ENCODE measurements at places on chromosomes 1 and 21.
A peak's percentile ranks its signal among the peaks of the same experiment; 100 is the strongest.

DNA sequence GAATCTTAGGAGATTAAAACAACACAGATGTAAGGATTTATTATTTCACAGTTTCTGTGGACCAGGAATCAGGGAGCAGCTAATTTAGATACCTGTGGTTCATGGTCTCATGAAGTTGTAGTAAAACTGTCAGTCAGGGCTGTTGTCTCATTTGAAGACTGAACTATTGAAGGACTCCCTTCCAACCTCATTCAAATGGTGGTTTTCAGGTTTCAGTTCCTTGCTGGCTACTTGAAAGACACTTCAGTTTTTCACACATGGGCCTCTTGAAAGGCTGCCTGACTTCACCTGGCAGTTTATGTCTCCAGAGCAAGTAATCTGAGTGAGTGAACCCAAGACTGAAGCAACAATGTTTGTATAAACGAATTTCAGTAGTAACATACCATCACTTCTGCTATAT, 915.9 kb downstream of the PLA2G4A start:
- no peak for DNase-seq

- DNase-seq = no peak
Measured at GRCh38 chr1:6592865-6593593, 9.6 kb downstream of the KLHL21 start.

GRCh38 chr21:26844258-26845065, 747 bp downstream of the ADAMTS1 start:
- DNase-seq = no peak

GRCh38 chr1:92486251-92487077, at the start of gene GFI1:
GFI1 (minus strand) TSS chr1:92486925; CDS start chr1:92483487, 3,438 bp downstream.
- peak; percentile 71 for DNase-seq

GRCh38 chr1:115706587-115707425, 61.7 kb downstream of the CASQ2 start:
- no peak for DNase-seq

DNA sequence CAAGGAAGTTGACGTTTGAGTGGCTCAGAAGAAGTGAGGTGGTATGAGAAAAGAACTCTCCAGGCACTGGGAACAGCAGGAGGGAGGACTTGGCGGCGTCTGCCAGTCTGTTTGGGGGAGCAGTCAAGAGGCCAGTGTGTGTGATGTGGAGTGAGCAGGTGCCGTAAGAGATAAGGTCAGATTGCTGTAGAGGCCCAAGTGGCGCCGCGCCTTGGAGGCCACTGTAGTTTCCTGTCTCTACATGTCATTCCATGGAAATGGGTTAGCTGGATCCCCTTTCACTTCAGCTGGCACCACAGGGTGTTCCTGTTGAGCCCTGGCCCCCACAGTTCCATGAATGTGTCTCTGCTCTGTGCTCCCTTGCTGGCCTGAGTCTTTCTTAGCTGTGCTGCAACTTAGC, 35.5 kb upstream of the PTPRF start:
- DNase-seq = no peak

- no peak for DNase-seq
Measured at GRCh38 chr1:51926171-51926812, 47.8 kb upstream of the NRDC start.

GRCh38 chr1:156741481-156741983, 644 bp upstream of the MRPL24 start:
- no peak for DNase-seq

GRCh38 chr1:160400646-160401486, 502 bp downstream of the VANGL2 start:
- no peak for DNase-seq

GRCh38 chr1:168623003-168623828, 46.8 kb downstream of the XCL1 start:
- no peak for DNase-seq

- no peak for DNase-seq
Measured at GRCh38 chr1:81505831-81506230, 294.9 kb upstream of the ADGRL2 start.

GRCh38 chr1:215878843-215879242, 311.7 kb downstream of the KCTD3 start:
- no peak for DNase-seq

DNA sequence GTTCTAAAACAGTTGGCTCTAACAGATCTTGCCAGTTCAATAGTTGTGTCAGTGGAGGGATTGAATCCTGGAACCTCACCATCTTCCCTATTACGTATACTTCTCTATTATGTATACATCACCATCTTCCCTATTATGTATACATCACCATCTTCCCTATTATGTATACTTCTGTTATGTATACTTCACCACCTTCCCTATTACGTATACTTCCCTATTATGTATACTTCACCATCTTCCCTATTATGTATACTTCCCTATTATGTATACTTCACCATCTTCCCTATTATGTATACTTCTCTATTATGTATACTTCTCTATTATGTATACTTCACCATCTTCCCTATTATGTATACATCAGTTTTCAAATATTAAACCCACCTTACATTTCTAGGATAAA, 34.4 kb upstream of the HP1BP3 start:
- no peak for DNase-seq

GRCh38 chr1:191575180-191575579, 583.1 kb upstream of the RGS18 start:
- no peak for DNase-seq

DNA sequence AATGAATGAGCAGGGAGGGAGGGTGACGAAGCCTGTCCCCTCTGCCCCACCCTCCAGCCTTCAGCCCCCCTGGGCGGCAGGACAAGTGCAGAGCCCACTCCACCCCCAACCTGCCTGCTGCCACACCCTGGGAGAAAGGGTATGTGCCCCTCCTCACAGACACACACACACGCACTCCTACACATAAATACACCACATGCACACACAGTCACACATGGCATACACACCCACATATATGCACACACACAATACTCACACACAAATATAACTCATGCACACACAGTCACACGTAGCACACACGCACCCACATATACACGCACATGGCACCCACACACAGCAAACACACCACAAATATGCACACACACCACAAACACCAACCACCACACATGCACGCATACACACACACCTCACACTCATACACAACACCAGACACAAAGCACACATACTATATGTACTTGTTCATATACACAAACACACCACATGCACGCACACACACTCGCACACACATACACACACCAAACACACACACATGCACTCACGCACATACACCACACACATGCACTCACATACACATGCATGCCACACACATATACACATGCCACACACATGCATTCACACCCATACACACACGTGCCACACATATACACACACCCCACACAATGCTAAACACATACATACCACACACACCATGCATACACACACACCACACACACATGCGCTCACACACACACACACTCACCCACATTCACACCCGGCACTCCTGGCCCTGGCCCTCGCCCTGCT, 16.4 kb downstream of the ITGB2 start:
- no peak for DNase-seq

GRCh38 chr1:199269241-199269640, 630.4 kb downstream of the PTPRC start:
- no peak for DNase-seq

DNA sequence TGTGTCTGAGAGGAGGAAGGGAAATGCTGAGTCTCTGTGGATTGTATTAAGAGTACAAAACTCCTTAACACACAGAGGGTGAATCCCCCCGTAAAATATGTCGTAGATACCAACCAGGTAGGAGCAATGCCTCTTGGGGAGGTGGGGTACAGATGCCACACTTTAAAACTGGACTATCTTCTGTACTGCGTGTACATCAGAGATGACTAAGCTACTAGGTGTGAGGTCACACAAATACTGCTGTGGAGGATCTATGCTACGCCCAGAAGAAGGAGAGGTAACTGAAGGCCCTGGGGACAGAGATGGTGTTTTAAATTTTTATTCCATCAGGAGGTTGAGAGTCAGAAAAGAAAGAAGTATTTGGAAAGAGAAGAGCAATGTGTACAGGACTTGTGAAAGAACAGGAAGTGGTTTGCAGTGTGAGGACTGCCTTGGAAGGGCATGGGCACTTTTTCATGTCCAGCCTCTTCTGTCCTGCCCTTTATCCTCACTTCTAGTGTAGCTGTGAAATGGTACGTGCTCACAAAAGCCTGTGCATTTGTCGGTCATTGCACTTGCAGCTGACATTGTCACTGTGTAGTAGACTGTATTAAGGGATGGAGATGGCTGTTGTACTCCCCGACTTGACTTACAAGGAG, 287.8 kb upstream of the CHRM3 start:
- no peak for DNase-seq

- no peak for DNase-seq
Measured at GRCh38 chr1:248849637-248850036, 9.2 kb downstream of the ZNF692 start.

DNA sequence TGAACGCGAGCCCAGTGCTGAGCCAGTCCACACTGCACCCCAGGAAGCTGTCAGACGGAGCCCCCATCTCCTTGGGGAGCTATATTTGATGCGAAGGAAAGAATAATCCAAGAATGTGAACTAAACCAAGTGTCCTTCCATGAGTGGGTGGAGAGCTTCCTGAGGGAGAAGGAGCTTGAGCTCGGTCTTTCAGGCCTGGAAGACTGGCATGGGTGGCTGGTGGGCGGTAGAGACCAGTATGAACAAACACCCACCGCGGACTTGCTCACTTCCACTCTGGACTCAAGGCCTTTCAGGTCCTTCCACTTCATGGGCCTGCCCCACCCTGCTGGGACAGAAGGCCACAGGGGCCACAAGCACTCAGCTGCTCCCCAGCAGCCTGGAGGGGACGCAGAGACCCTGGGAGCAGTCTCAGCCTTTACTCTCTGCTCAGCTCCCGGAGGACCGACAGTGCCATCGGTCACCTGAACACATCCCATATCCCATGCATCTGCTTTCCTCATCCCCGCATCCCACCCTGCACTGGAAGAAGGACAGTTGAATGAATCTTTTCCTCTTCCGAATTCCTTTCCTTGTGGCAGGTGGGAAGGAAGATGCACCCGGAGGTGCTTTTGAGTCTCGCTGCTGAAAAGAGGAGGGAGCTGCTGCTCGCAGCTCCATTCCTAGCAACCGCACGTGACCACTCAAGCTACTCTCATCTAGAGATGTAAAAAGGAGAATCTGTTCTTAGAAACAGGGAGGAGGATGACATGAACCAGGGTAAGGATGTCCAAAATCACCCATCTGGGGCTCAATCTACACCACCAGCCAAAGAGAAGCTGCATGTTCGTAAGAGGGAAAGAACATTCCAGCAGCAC, 92.3 kb downstream of the PGBD5 start:
- DNase-seq = no peak

DNA sequence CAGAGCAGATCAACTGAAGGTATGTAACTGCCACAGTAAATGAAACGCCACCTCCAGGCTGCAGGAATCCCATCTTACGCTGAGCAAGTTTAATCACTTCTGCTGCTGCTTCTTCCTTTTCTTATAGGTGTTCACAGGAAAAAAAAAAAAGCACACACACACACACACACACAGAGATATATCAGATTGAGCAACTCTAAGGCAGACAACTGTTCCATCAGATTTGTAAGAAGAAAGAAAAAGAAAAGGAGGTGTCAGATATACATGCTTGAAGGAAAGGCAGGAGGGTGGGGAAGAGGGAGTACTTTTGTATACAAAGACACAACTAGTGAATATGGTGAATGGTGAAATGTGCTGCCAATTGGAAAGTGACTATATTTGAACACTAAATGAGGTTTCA, 28.6 kb downstream of the DSTYK start:
- DNase-seq = no peak

DNA sequence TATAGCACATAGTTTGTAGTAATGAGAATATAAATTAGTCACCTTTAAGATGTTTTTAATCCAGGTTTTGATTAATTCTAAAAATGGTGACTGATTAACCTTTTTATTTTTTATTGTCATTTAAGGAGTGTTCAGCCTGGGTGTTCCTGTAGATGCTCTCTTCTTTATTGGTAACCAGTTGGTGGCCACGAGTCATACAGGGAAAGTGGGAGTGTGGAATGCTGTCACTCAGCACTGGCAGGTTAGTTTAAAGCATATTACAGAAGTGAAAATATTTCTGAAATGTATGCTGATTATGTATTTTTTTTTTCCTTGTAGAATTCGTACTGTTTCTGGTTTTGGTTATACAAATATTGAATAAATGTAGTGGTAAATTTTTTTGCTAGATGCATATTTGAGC, 28.1 kb downstream of the KCTD3 start:
- DNase-seq = no peak

- no peak for DNase-seq
Measured at GRCh38 chr1:241130881-241131280, 226.1 kb downstream of the RGS7 start.

GRCh38 chr1:221869779-221870178, 127.9 kb upstream of the DUSP10 start:
- DNase-seq = no peak

GRCh38 chr21:14718951-14719350, 172.8 kb upstream of the SAMSN1 start:
- no peak for DNase-seq

- DNase-seq = no peak
Measured at GRCh38 chr1:228830954-228831481, 95.7 kb downstream of the RHOU start.

DNA sequence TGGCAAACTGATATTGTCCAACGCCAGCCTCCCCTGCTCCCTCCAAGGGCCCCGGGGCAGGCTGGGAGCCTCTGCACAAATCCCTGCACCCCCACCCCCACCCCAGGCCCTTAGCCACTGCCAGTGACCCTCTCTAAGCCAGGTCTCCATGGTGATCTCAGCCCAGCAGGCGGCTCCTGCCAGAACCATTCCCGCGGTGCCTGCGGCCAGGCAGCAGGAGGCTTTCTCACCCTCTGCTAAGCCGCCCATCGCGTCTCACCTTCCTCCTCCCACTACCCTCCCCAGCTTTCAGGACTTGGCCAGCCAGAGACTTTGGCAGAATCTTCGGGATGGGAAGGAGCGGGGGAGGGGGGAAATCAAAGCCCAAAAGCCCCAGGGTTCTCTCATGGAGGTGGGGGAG, 46.8 kb upstream of the WASF2 start:
- DNase-seq = no peak

DNA sequence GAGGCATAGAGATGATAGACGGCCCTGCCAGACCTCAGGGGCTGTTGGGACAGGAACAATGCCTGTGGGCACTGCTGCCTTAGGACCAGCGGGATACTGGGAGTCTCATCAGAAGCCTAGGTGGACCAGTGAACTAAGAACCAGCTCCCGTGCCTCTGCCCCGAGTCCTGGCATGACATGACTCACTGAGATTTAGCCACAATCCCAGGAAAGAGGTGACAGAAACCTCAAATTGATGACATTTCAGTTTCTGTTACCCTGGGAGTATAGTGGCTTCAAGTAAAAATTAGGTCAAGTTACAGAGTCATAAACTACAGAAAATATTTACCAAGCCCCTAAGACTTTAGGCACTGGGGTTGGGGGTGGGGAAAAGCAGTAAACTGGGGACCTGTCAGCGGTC, 74.6 kb upstream of the GADD45A start:
- DNase-seq = no peak

GRCh38 chr1:107019166-107019565, 37.3 kb upstream of the PRMT6 start:
- DNase-seq = no peak

- no peak for DNase-seq
Measured at GRCh38 chr1:94310570-94311270, 73.3 kb upstream of the ARHGAP29 start.

GRCh38 chr1:94876362-94876761, 50.5 kb downstream of the CNN3 start:
- no peak for DNase-seq

GRCh38 chr1:161258439-161259344, at the start of gene PCP4L1:
PCP4L1 (plus strand) TSS chr1:161258745; CDS start chr1:161258975, 230 bp downstream.
- DNase-seq = peak; percentile 20

- DNase-seq = no peak
Measured at GRCh38 chr1:47697616-47698335, 259.9 kb downstream of the FOXD2 start.

Data from stimulated activated CD4-positive, alpha-beta T cell treated with anti-CD3 and anti-CD28 coated beads, Interleukin-4, amount 100 ng/mL, for 4 hours (primary cell).